ENCODE measurements at places on chromosomes 7 and 10. TPM values are rescaled to one million over a fixed set of nuclear protein-coding genes. Genes with fewer than 3 reads are reported as not detected.

- no peaks in the 10 kb centered on the region for H3K4me1 ChIP-seq
- no peak for DNase-seq
- no peaks in the 10 kb centered on the region for H3K27me3 ChIP-seq
- no peaks in the 10 kb centered on the region for H3K36me3 ChIP-seq
These were observed 28.8 kb downstream of the MIOS start for GRCh38 chr7:7595451-7595850.

- H3K36me3 ChIP-seq, result no peaks in the 10 kb centered on the region
- no peak overlapping the region for H3K4me3 ChIP-seq
- H3K27me3 ChIP-seq, result no peaks in the 10 kb centered on the region
- DNase-seq, result no peak
These were observed 184.7 kb upstream of the PFKP start for GRCh38 chr10:2882628-2883027.

DNA sequence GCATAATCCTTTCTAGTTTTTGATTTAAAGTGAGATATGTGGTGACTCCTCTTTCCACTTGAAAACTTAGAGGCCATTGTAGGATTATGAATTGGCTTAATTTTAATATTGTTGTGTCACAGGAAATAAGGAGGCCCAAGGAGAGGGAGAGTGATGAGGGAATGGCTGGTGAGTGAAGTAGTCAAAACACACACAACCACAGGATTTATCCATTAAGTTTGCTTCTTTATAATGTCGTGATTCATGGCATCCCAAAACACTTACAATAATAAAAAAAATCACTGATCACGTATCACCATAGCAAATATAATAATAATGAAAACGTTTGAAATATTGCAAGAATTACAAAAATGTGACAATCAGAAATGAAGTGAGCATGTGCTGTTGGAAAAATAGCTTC lies 1215.5 kb upstream of the LRRTM3 start:
- H3K36me3 ChIP-seq, result no peaks in the 10 kb centered on the region
- DNase-seq, result no peak
- H3K4me1 ChIP-seq, result no peaks in the 10 kb centered on the region
- no peak overlapping the region for H3K27ac ChIP-seq

DNA sequence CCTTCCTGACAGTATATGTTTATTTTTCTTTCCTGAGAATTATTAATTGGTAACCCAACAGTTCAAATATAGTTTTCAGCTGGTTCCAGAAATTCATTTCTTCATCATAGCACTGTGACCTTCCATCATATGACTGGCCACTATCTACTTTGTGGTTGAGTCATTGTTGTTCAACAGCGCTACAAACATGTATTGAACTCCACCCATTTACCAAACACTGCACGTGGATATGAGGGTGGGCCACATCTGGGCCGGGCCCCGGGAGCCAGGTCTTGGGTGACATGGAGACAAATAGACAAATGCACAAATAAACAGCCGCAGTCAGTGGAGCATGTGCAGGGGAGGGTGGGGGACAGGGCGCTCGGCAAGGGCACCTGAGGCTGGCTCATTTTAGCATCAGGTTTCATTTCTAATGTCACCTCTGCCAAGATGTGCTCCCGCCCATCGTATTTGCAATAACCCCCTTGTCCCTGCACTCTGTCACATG lies 24.0 kb upstream of the EEPD1 start:
- H3K27ac ChIP-seq, result peak overlapping the region; percentile 76
- no peak for DNase-seq
- peaks cover 11% of the 10 kb centered on the region for H3K4me1 ChIP-seq
- H3K36me3 ChIP-seq, result no peaks in the 10 kb centered on the region
- H3K27me3 ChIP-seq, result no peaks in the 10 kb centered on the region

SLC39A12 gene
- total RNA-seq, result not detected

- H3K4me3 ChIP-seq, result no peak overlapping the region
- H3K4me1 ChIP-seq, result no peaks in the 10 kb centered on the region
- H3K27me3 ChIP-seq, result no peaks in the 10 kb centered on the region
- no peak overlapping the region for H3K27ac ChIP-seq
- H3K36me3 ChIP-seq, result no peaks in the 10 kb centered on the region
These were observed 524.6 kb downstream of the LRMDA start for GRCh38 chr10:75955973-75956502.

DNA sequence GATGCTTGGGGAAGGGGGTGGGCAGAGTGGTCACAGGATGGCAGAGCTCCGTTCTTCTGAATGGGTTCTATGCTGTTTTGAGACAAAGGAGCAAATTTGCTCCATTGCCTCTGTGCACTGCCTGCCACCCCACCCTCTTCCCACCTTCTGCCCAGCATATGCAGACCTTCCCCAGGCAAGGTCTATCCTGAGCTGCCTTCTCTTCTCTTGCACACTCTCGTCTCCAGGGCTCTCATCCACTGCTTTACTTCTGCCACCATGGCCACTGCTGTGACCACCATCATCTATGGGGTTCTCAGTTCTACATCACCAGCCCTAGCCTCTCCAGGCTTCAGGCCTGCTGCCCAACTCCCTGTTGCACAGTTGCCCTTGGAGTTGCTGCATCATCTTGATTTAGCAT lies 230.4 kb downstream of the TMEM178B start:
- H3K27ac ChIP-seq, result no peak overlapping the region
- H3K27me3 ChIP-seq, result no peaks in the 10 kb centered on the region
- H3K36me3 ChIP-seq, result no peaks in the 10 kb centered on the region
- no peaks in the 10 kb centered on the region for H3K4me1 ChIP-seq

- H3K4me1 ChIP-seq, result no peaks in the 10 kb centered on the region
- H3K4me3 ChIP-seq, result no peak overlapping the region
- no peaks in the 10 kb centered on the region for H3K27me3 ChIP-seq
- no peak overlapping the region for H3K27ac ChIP-seq
These were observed 139.9 kb upstream of the DGKB start for GRCh38 chr7:15042285-15043065.

INHBA gene
- 2.6 TPM for total RNA-seq

ZNF438 gene
- 5.2 TPM for total RNA-seq

EBF3 gene
- not detected for total RNA-seq

GRCh38 chr7:134692344-134692705 lies 45.7 kb downstream of the BPGM start:
- no peak for DNase-seq
- H3K36me3 ChIP-seq, result no peaks in the 10 kb centered on the region
- no peak overlapping the region for H3K4me3 ChIP-seq
- H3K27me3 ChIP-seq, result no peaks in the 10 kb centered on the region

TUBAL3 gene
- total RNA-seq, result not detected

- no peaks in the 10 kb centered on the region for H3K27me3 ChIP-seq
- no peaks in the 10 kb centered on the region for H3K36me3 ChIP-seq
- no peak overlapping the region for H3K27ac ChIP-seq
- H3K4me1 ChIP-seq, result no peaks in the 10 kb centered on the region
- DNase-seq, result no peak
- H3K4me3 ChIP-seq, result no peak overlapping the region
These were observed 36.0 kb upstream of the SEMA3E start for GRCh38 chr7:83684928-83685327.

- no peaks in the 10 kb centered on the region for H3K36me3 ChIP-seq
- no peak overlapping the region for H3K4me3 ChIP-seq
- no peak overlapping the region for H3K27ac ChIP-seq
- H3K4me1 ChIP-seq, result no peaks in the 10 kb centered on the region
These were observed 474.2 kb downstream of the CALN1 start for GRCh38 chr7:71937840-71938371.

- no peaks in the 10 kb centered on the region for H3K27me3 ChIP-seq
- no peak for DNase-seq
- H3K4me3 ChIP-seq, result no peak overlapping the region
- H3K36me3 ChIP-seq, result no peaks in the 10 kb centered on the region
These were observed 43.7 kb downstream of the SVIL start for GRCh38 chr10:29590915-29591650.

IFIT2 gene
- 12.4 TPM for total RNA-seq

DNA sequence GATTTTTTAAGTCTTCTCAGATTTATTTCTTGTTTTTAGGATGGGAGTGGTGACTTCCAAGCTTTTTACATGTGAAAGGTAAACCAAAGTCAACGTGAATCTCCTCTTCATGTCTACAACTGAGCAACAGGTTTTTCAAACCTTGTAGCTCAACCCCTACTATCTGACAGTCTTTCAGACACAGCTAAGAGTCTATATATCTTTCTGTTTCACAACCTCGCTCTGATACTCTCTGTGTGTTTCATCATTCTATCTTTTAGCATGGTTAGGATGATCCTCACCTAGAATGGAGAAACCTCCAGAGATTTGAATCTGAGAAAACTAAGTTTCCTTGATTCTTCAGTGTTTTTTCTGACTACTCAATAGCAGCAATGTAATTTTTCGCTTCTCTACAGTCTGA lies 96.1 kb downstream of the EPDR1 start:
- no peak overlapping the region for H3K4me3 ChIP-seq
- no peaks in the 10 kb centered on the region for H3K4me1 ChIP-seq
- H3K27me3 ChIP-seq, result no peaks in the 10 kb centered on the region

GRCh38 chr7:82481499-82482097 lies 38.0 kb upstream of the CACNA2D1 start:
- no peak overlapping the region for H3K4me3 ChIP-seq
- H3K4me1 ChIP-seq, result no peaks in the 10 kb centered on the region
- no peak overlapping the region for H3K27ac ChIP-seq

DNA sequence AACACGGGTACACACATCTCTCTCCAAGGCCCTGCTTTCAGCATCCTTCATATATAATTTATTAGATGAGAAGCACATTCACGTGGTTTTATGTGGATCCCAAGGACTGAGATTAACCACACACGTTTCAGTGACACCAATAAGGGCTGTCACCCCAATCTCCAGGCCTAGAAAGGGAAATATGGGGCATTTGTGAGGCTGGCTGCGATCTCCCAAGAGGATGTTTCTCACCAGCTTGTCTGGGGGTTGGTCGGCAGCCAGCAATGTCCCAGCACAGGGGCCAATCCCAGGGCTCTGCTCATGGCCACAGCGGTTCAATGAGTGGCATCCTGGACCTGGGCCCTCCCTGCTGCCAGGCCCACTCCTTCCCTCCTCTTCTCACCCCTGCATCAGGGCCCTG lies 115.5 kb downstream of the ITIH5 start:
- no peaks in the 10 kb centered on the region for H3K36me3 ChIP-seq
- no peak overlapping the region for H3K4me3 ChIP-seq
- H3K4me1 ChIP-seq, result no peaks in the 10 kb centered on the region

- H3K4me1 ChIP-seq, result no peaks in the 10 kb centered on the region
- no peaks in the 10 kb centered on the region for H3K27me3 ChIP-seq
- no peak overlapping the region for H3K27ac ChIP-seq
- no peak for DNase-seq
- no peak overlapping the region for H3K4me3 ChIP-seq
These were observed 12.2 kb downstream of the ADAM12 start for GRCh38 chr10:126375926-126376554.

DNA sequence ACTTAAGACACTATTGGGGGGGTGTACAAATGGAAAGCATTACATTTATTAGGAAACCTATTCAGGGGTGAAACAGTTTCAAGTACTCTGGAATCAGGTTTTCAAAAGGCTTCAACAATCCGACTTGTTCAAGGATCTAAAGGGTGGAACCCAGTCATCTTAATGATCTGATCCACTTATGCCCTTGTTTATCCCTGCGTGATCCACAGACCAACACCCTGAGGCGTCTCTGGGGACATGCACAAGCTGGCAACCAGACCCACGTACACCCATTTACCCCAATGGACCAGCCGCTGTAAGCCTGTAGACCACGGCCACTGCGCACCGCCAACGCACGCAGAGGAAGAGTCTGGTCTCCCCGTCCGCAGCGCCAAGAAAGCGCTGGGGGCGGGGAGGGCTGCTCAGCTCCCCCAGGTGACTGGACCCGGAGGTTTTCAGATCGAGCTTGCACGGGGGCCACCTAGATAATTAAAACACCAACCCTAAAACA lies 13.4 kb downstream of the HNRNPF start:
- peak overlapping the region; percentile 86 for H3K4me3 ChIP-seq
- H3K36me3 ChIP-seq, result peaks cover 39% of the 10 kb centered on the region
- no peaks in the 10 kb centered on the region for H3K27me3 ChIP-seq
- no peaks in the 10 kb centered on the region for H3K4me1 ChIP-seq
- peak; percentile 39 for DNase-seq
- peak overlapping the region; percentile 98 for H3K27ac ChIP-seq

GRCh38 chr7:133139801-133140200 lies 57.9 kb upstream of the CHCHD3 start:
- no peaks in the 10 kb centered on the region for H3K4me1 ChIP-seq
- no peak overlapping the region for H3K27ac ChIP-seq
- no peak overlapping the region for H3K4me3 ChIP-seq
- H3K36me3 ChIP-seq, result no peaks in the 10 kb centered on the region
- DNase-seq, result no peak

DNA sequence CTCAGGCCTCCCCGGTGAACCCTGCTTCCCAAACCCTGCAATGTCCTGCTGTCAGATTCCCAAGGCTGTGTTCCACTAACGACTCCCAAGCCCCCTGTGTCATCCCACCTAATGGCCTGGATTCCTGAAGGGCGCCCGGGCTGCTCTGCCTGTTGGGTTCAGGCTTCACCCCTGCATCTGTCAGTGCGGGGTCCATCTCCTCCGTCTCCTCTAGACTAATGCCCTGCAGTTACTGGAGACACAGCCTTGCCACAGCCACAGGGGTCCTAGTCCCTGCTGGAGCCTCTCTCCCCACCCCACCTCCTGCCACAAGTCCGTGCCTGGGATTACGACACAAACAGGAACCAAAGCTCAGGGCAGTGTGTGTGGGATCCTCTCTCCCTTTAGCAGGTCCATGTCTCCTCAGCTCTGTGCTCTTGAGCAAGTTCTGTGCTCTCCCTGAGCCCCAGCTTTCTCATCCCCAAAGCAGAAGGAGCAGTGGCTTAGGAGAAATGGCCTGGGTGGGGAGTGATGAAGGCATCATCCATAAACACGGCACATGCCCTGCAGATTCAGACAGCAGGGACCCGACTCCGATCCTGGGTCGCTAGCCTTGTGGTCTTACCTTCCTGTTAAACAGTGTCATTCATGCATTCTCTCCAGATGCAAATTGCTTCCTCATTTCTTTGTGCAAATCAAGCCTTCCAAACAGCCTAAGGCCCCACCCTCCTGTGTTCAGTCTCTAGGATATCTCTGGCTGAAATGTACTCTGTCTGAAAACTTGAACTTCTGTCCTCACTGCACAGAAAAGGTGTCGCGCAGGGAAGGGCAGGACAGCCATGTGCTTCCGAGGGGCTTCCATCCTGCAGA lies 8.2 kb upstream of the RBP3 start:
- no peak for DNase-seq
- no peaks in the 10 kb centered on the region for H3K4me1 ChIP-seq
- no peak overlapping the region for H3K4me3 ChIP-seq
- H3K27me3 ChIP-seq, result no peaks in the 10 kb centered on the region
- H3K27ac ChIP-seq, result no peak overlapping the region

DNA sequence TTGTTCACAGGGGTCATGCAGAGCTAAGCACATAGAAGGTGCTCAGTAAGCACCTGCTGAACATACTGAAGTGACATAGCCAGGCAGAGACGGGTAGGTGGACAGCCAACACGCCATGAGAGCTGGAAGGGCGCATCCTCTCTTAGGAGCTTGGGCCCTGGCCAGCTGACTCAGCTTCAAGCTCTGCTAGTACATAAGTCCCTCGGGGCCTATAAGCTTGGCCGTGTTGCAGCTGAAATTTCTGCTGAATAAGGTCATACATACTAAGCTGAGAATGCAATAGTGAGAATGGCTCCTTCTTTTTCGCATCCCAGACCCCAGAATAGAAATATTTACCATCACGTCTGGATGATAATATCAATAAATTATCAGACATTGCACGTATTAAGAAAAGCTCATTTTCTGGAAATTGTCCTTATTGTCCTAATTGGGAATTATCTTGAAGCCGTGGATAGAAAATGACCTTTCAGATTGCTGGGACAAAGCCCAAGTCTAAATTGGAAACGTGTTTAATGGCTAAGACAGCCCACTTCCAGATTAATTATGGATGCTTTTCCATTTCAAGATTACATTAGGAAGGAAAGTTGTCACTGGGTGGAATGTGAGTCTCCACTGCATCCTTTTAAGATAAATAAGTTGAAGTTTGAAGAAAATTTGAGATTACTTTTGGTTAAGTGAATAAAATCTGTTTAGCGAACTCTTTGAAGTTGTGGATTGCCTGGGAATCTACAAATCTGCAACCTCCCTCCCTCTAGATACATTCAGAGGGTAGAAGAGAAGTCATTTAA lies 287.1 kb upstream of the C7orf33 start:
- no peak overlapping the region for H3K4me3 ChIP-seq
- no peak for DNase-seq
- peaks cover 11% of the 10 kb centered on the region for H3K4me1 ChIP-seq
